NCI-H1092 (cell line): ENCODE measurements at places on chromosomes 7 and 10.
A peak's percentile ranks its signal among the peaks of the same experiment; 100 is the strongest.

GRCh38 chr10:1736144-1736971 is 967 bp downstream of the ADARB2 start:
- DNase-seq, result no peak

- DNase-seq, result no peak
Measured at GRCh38 chr10:62626079-62626478, 178.4 kb upstream of the ADO start.

- DNase-seq, result no peak
Measured at GRCh38 chr10:108631332-108631731, 1292.0 kb downstream of the XPNPEP1 start.

- no peak for DNase-seq
Measured at GRCh38 chr10:70866424-70866823, 21.9 kb downstream of the PCBD1 start.

DNA sequence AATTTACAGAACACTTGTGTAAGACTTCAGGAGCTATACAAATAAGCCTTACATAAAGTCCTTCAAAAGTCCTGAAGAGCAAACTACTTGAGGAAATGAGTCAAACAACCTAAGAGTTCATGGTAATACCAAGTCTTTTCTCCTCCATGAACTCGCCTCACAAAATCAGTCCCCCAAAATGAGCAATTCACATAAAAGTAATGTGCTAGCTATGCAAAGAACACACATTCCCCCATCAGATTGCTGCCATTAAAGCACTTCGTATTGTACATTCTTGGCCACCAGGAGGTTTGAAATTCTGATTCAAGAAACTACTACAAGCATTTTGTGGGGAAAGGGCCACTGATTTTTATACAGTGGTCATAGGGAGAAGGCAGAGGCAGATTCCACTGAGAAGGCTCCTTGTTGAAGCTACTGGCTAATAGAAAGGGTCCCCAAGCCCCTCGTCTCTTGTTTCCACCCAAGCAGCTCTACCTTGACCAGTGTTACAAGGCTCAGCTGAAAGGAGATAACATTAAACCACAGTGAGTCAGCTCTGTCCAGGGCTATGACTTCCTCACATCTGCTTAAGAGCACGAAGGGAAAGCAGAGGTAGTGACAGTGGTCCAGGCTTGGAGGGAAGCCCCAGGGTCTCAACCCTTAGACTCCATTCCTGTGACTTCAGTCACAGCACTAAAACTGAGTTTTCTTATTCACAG is 115.2 kb upstream of the CDK1 start:
- no peak for DNase-seq

GRCh38 chr10:62437696-62438095 is 63.5 kb downstream of the ZNF365 start:
- DNase-seq, result peak; percentile 0

- no peak for DNase-seq
Measured at GRCh38 chr7:22564511-22565045, 64.6 kb upstream of the STEAP1B start.

DNA sequence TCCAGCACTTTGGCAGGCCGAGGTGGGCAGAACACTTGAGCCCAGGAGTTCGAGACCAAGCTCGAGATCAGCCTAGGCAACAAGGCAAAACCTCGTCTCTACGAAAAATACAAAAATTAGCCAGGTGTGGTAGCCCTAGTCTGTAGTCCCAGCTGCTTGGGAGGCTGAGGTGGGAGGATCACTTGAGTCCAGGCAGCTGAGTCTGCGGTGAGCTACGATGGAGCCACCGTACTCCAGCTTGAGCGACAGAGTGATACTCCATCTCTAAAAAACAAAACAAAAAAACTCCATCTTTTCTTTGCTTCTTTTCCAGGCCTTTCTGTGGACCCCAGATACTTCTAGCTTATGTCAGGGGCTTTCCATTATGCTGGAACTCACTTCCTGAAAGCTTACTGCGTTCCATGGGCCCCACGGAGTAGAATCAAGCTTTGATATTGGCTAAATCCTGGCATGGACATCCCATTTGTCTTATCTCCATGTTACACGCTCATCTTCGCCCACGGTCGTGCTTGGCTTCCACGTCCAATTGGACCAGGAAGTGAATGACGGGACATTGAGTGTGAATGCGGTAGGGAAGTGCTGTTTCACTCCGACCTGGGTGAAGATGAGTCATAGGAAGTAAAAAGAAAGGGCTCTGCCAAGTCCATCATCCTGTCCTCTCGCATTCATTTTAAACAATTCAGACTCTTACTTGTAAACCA is 45.7 kb downstream of the FAM171A1 start:
- DNase-seq, result no peak

DNA sequence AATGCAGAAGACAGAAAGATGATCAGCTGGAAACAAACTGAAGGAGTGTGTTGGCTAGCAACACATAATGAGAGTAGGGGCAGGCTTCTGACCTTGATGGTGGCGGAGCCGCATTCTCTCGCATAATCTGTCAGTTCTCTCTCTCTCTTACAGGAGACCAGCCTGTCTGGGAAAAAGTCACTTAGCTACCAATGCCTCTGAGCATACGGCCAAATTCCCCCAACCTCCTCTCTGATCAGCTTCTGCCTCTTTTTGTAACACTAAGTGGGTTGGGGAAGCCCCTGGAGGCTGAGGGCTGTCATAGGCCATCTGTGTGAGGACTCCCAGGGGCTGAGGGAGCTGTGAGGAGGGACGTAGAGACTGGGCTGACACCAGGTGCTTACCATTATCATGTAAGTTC is 104.6 kb downstream of the HIPK2 start:
- no peak for DNase-seq

- no peak for DNase-seq
Measured at GRCh38 chr7:135825406-135825805, 76.8 kb upstream of the FAM180A start.

GRCh38 chr7:150848561-150849115 is 3.7 kb upstream of the AOC1 start:
- DNase-seq, result no peak

- no peak for DNase-seq
Measured at GRCh38 chr7:25597946-25598345, 369.7 kb upstream of the NPVF start.

- no peak for DNase-seq
Measured at GRCh38 chr10:49426490-49427360, 30.8 kb upstream of the DRGX start.

GRCh38 chr7:68862736-68863135 is 735.5 kb upstream of the AUTS2 start:
- DNase-seq, result peak; percentile 33

DNA sequence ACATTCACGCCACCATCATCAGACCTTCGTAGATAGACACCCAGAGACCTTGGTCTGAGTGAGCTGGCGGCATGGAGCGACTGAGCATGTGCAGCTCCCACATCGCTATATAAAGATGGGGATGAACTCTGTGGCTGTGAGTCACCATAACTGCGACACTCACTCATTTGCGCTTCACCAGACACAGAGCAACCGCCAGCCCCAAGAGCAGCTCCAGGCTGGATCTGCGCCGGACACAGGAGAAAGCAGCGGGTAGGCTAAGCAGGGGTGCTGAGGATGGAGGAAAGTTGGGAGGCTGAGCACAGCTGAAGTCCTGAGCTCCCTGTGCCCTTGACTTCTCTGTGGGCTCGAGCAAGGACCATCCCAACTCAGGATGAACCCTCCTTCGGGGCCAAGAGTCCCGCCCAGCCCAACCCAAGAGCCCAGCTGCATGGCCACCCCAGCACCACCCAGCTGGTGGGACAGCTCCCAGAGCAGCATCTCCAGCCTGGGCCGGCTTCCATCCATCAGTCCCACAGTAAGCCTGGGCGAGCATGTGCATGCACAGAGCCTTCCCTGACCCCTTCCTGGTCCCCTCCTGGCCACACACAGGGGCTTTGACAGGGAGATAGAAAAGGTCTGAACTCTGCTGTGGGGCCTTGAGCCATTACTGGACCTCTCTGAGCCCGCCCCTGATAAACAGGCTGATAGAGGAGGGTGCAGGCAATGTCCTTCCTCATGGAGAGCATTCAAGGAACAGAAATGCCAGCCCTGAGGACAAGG is at the start of gene OPN4:
TSS of gene OPN4 (plus strand) at position 137 of the 762 bp plus-strand sequence. CDS start at position 374, 237 bp downstream.
- DNase-seq, result no peak

DNA sequence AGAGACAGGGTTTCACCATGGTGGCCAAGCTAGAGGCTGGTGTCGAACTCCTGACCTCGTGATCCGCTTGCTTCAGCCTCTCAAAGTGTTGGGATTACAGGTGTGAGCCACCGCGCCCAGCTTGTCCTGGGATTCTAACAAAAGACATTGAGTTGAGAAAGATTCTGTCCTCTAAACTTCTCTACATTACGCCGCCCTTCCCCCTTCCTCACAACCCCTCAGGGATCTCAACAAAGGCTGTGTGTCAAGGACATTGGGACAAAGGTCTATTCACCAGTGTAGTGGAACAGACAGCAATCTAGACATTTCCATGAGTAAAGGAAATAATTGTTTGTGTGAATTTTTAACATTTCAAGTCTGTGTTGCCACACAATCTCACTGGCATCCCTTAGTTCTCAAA is 68.8 kb upstream of the KIF5B start:
- DNase-seq, result no peak

GRCh38 chr10:42574336-42574735 is 64.0 kb downstream of the ZNF33B start:
- DNase-seq, result no peak

DNA sequence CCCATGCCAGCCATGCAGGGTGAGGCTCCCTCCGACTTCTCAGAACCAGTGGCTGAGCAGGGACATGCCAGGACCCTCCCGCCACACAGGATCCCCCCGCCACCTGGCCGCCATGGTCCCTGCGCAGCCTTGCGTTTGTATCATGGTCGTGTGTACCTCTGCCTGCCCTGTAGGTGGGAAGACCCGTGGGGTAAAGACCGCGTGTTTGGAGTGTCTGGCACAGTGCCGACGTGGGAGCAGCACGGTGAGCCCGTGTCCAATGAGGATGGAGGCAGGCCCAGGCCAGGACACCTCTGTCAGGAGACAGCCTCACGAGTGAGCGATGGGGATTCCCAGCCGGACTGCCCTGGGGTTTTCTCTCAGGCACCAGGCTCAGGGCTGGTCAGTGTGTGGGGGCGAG is 31.9 kb downstream of the NKX6-2 start:
- DNase-seq, result no peak

GRCh38 chr10:62335326-62335725 is 38.8 kb upstream of the ZNF365 start:
- DNase-seq, result no peak

- no peak for DNase-seq
Measured at GRCh38 chr10:93115661-93116383, 42.1 kb downstream of the CYP26A1 start.

- DNase-seq, result no peak
Measured at GRCh38 chr7:158911145-158911544, 54.8 kb downstream of the DYNC2I1 start.
